NCI-H524 (cell line): ENCODE measurements at places on chromosomes 3 and 15.
A peak's percentile ranks its signal among the peaks of the same experiment; 100 is the strongest.

DNA sequence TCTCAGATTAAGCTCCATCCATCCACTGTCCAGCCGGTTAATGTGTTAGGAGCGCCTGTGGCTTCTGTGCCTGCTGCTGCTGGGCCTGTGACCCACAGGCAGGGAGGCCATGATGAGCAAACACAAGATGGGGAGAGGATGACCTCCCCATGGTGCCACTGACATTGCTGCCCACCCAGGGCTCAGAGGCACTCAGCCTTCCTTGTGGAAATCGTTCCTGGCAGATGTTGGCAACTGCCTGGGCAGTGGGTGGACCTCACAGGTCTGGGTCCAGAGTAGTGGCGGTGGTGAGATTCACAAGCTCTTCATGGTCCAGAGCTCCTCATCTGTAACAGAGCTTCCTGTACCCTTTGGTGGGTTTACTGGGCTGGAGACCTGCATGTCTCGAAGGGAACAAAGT is 38.6 kb downstream of the SCN5A start:
- DNase-seq: no peak

- no peak for DNase-seq
Measured at GRCh38 chr3:118949113-118949760, 85.4 kb downstream of the IGSF11 start.

DNA sequence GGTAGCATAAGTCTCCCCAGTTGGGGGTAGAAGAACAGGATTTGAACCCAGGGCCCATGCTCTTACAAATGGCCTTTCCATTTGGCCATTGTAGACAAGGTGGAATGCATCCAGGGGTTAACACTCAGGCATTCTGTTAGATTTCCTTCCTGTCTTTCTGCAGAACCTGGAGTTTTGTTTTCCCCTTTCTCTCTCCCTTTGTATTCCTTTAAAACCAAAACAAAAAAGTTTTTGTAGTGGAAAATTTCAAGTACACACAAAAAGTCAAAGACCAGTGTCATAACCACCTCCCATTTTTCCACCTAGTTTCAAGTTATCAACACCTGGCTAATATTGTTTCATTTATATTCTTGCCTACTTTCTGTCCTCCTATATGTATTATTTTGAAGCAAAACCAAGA is 26.0 kb downstream of the FRMD4B start:
- DNase-seq: no peak

DNA sequence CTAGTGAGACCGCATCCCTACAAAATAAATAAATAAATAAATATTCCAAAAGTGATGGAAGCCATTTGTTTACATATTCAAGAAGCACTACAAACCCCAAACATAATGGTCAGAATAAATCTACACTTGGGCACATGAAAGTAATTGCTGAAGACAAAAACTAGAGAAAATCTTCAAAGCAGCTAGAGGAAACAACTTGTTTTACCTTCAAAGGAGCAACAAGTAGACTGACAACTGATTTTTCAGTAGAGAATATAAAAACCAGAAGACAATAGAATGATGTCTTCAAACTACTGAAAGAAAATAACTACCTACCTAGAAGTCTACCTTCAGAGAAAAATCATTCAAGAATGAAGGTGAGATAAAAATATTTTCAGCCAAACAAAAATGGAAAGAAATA is 89.4 kb downstream of the TPRA1 start:
- no peak for DNase-seq

GRCh38 chr15:90957031-90957790 is 2.5 kb downstream of the RCCD1 start:
- DNase-seq: no peak

DNA sequence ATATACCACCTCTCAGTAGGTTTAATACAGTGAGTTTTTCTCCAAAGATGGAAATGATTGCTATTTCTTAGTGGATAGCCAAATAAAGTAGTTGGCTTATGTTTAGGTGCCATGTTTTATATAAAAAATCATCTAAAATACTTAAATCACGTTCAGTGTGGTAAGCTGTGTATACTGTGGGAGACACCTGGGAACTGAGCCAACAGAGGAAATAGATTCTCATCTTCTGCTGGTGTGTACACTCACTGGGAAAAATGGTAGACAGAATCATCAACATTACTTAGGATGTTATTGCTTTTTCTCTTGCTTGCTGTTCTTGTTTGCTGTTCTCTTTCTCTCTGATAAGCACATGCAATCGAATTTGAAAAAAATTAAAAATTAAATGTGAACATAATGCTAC is 112.6 kb upstream of the MB21D2 start:
- DNase-seq: no peak

DNA sequence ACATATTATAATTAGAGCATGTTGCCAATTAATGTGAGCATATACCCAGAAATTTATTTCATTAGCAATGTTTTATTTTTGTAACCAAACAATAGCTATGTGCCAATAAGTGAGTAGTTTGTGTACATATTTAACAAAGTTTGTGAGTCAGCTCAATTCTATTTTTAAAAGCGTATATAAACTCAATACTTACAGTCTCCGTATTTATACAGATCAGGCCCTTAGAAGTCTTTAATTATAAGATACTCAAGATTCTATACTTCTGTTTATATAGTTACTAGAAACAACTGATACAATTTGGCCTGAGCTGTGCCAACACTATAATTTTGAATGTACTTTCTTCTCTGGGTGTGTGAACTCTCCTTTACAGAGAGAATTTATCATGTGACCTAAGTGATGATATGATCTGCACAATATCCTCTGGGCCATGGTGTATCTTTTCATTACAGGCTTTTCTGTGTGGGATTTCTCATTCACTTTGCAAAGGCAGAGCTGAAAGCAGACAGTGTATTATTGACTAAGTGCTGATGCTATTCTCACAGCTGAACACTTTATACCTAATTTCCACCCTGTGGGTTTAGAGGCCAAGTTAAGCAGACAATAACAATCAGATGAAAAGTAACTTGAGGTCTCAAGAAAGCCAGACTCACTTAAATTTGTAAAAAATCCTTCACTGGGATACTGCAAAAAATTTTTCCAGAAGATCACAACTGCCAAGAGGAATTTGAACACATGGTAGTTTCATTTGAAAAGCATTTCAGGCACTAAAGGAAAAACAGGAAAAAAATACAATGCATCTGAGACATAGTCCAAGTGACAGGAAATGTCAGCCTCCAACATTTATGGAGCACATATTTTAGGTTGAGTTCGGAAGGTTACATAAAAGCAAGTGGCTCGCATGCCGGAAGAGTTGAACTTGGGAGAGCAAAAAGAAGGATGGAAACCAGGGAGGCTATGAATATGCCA is 277.9 kb upstream of the SEMA6D start:
- DNase-seq: no peak

DNA sequence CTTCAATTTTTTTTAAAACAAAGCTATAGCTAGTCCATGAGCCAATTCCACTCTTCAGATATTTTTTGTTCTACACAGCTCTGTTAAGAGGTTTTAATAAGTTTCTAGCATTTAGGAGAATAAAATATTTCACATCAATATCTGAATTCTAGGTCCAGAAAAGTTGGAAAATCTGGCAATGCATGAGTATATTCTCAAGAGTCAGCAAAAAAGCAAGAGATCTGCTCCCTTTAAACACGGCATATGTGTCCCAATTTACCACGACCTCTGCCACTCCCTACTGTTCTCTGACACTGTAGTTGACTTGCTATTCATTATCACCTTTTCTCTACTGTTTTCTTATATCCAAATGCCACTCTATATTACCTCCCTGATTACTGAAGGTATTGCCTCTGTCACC is 145.1 kb upstream of the TGFBR2 start:
- DNase-seq: no peak

DNA sequence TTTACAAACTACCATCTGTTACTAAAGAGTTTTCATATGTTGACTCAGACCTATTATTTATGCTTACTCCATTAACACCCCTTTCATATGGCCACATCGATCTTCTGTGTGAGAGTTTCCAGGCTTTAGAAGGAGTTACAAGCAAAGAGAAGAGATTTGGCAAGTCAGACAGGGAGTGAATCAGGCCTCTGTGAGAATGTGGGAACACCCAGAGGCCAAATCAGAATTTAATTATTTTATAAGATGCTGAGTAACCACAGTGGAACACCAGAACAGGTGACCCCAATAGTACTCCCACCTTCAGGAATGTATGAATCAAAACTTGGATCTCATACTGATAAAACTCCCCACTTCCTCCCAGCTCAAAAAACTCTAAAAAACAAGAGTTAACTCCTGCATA is 42.0 kb downstream of the IFT57 start:
- DNase-seq: peak; percentile 58

DNA sequence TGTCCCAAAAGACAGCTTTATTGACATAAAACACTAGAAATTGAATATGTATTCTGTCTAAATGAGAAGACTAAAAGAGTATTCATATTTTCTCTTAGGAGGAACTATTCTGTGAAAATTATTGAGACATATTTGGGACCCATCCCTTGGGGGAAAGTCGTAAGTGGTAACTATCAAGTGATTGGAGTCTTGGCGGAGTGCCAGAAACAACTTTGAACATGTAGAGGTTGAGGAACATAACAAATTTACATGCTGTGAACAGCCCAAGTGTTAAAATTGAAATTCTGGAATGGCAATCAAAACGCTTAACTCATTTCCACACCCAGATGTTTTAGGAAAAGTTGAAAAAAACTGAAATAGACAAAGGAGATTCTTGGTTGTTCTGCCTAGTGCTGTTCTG is 1034.6 kb downstream of the NSUN3 start:
- DNase-seq: no peak

DNA sequence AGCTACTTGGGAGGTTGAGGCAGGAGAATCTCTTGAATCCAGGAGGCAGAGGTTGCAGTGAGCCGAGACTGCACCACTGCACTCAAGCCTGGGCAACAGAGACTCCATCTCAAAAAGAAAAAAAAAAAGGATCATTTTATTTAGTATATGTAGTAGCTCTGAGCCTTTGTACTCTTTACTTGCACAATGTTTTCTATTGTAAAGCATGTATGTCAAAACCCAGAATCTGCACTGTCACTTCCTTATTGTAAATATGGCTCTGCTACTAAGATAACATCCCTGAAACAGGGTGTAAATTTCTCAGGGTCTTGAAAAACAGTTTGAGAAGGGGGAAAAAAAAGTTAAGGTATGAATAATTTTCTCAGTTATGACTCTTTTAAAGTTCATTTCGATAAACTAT is 35.1 kb downstream of the SLMAP start:
- DNase-seq: no peak

- DNase-seq: no peak
Measured at GRCh38 chr15:33778852-33779251, 189.4 kb upstream of the CHRM5 start.

- no peak for DNase-seq
Measured at GRCh38 chr3:27228805-27229204, 140.4 kb downstream of the NEK10 start.

GRCh38 chr15:66097151-66098021 is 156.2 kb downstream of the MEGF11 start:
- peak; percentile 57 for DNase-seq

DNA sequence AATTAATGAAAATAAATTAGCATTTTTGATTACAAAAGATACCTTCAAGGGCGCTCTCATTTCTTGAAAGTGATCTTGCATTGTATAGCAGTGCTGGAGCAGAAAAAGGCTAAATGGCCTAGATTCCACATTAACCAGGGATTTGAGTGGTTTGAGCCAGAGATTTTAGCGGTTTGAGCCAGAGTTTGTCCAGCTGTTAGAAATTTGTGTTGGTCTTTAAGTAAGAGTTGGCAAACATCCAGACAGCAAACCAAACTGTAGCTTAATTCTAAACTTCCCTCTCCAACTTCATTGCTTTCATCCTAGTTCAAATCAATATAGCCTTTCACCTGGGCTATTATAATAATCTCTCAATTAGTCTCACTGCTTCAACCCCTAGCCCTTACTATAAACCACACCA is 351.7 kb downstream of the IGSF11 start:
- peak; percentile 96 for DNase-seq

- no peak for DNase-seq
Measured at GRCh38 chr15:61327019-61327631, 98.0 kb upstream of the RORA start.

- DNase-seq: no peak
Measured at GRCh38 chr3:50521572-50521971, 18.1 kb upstream of the CACNA2D2 start.

DNA sequence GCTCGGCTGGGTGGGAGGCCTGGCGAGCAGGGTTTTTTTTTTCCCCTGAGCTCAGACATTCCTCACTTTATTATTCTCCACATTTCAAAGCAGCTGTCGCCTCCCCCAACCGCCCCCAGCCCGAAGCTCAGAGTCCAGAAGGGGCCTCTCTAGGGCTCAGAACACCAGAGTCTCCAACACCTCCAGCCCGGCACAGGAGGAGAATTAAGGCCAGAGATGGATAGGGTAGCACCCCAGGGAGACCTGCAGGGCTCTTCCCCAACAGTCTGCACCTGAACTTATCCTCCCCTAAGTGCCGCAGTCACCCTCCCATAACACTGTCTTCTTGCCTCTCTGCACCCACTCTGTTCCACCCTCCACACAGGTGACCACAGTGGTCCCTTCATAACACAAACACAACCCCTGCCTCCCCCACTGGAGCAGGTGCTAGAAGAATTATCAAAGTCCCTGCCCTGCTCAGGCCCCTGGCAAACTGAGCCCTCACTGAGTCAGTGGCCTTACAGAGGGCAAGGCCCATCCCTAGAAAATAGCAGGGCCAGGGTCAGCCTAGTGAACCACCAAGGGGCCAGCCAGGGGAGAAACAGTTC is 14.1 kb downstream of the MYL3 start:
- DNase-seq: no peak

DNA sequence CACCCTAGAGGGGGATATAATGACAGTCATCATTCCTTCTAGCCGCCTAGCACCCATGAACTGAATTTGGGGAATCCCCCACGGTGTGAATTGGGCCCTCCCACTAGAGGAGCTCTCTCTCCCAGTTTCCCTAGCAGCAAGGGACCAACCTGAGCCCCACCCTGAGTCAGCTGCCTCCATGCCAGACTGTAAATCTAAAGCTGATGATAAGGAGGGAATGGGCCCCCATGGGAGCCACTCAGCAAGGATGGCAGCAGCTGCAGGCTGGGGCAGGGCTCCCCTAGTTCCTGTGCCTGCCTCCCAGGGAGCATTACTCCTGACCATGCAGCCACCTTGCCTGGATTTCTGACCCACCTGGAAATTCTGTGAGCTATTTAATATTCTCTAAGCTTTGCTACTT is 57.0 kb upstream of the PXYLP1 start:
- peak; percentile 48 for DNase-seq

GRCh38 chr15:73125219-73125618 is 73.0 kb downstream of the NEO1 start:
- DNase-seq: no peak

DNA sequence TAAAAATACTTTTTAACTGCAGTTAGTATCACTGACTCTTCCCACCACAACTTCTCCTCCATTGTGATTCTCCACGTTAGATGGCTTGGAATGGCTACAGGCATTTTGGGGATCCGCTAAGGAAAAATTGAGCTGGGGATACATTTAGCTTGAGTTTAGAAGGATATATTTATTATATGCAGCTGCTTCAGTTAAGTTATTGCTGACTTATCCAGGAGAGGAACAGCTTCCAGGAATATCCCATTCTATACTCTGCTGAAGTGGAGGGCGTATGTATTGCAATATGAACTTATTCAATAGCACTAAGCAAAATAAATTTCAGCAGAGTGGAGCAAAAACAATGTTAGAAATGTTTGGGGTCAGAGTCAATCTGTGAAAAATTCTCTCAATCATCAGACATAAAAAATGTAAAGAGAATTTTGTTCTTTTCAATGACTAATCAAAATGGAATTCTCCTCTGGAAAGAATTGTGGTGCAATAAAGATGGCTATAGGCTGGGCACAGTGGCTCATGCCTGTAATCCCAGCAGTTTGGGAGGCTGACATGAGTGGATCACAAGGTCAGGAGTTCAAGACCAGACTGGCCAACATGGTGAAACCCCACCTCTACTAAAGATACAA is 84.7 kb downstream of the NCEH1 start:
- no peak for DNase-seq

GRCh38 chr3:155641956-155642355 is 102.9 kb downstream of the PLCH1 start:
- no peak for DNase-seq
